T-cell (primary cell): ENCODE measurements at places on chromosomes 6 and 20.

GRCh38 chr6:50836231-50836630 is 17.6 kb downstream of the TFAP2B start:
- DNase-seq = no peak

DNA sequence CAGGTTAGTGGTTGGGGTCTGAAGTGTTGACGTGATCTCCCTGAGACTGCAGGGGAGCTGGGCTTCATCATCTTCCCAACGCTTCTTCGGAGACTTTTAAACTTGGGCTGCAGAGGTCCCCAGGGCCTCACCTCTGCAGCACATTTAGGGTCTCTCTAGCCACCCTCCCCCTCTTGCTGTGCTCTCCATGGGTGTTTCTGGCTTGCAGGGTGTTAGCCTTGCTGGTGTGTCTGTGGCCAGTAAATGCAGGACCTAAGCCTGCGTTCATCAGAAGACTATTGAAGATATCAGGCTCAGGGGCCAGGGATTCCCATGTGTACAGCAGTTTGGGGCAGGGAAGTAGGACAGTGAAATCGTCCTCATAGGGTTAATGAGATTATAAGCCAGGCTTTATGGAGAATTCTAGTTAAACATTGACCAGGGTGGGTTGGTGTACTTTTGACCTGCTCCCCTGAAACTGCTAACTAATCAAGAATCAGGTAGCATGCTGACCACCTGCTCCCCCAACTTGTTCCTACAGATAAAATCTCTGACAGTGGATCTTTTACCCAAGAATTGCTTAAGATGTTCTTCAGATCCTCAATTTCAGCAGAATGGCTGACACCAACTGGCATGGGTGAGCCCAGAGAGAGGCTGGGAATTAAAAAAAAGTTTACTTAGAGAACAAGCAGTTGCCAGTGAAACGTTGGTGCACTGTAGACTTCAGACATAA is 3.8 kb upstream of the DDO start:
- no peak for DNase-seq

GRCh38 chr20:20552076-20552475 is 160.4 kb downstream of the RALGAPA2 start:
- no peak for DNase-seq

GRCh38 chr6:143515061-143515760 is 3.7 kb upstream of the FUCA2 start:
- no peak for DNase-seq

- no peak for DNase-seq
Measured at GRCh38 chr6:14375930-14376329, 258.4 kb downstream of the CD83 start.

DNA sequence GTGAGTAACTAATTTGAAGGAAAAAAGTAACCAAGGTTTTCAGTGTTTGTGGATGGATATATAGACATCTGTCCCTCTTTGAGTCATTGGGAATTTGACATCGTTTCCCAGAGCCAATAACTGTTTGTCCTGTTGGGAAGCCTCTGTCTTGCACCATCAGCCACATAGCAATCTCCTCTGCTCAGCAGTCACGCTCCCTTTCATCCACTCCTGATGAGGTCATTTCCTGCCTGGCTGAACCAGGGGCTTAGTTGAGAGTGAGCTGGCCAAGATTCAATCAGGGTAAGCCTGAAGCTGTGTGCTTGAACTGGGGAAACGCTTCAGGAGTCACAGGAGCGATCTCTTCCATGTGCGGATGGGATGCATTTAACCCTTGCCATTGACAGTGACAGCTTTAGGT is 121.5 kb upstream of the FOXQ1 start:
- DNase-seq = no peak

DNA sequence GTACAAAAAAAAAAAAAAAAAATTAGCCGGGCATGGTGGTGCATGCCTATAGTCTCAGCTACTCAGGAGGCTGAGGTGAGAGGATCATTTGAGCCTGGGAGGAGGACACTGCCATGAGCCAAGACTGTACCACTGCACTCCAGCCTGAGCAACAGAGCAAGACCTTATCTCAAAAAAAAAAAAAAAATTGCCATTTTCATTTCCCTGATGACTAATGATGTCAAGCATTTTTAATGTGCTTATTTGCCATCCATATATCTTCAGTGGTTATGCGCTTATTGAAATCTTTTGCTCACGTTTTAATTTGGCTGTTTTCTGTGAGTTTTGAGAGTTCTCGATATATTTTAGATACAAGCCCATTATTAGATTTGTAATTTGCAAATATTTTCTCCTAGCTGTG is 46.7 kb downstream of the PFDN4 start:
- DNase-seq = no peak

- DNase-seq = no peak
Measured at GRCh38 chr6:151808371-151809241, 1.1 kb downstream of the ESR1 start.
